Non-pigmented ciliary epithelial cell (primary cell): ENCODE measurements at places on chromosomes 1 and 21.

- DNase-seq, result no peak
Measured at GRCh38 chr1:186985889-186986491, 157.2 kb downstream of the PLA2G4A start.

DNA sequence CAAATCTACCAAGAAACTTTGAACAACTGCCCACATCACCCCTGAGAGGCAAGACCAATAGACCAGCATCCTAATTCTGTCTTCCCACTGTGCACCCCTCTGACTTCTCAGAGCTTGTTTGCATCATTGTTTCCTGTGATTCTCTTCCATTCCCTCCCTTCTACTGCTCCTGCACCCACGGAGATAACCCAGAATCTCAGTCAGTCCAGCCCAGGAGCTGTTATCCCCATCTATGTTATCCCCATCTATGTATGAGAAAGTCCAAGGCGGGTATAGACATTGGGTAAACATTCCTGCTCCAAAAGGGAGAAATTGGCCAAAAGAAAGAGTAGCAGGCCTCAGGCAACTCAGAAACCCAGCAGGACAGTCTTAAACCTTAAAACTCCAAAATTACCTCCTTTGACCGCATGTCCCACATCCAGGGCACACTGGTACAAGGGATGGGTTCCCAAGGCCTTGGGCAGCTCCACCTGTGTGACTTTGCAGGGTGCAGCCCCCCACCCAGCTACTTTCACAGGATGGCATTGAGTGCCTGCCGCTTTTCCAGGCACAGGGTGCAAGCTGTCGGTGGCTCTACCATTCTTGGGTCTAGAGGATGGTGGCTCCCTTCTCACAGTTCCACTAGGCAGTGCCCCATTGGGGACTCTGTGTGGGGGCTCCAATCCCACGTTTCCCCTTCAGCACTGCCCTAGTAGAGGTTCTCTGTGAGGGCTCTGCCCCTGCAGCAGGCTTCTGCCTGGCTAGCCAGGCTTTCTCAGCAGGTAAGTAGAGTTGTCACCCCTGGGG lies 414.8 kb downstream of the NPHP4 start:
- DNase-seq, result no peak

DNA sequence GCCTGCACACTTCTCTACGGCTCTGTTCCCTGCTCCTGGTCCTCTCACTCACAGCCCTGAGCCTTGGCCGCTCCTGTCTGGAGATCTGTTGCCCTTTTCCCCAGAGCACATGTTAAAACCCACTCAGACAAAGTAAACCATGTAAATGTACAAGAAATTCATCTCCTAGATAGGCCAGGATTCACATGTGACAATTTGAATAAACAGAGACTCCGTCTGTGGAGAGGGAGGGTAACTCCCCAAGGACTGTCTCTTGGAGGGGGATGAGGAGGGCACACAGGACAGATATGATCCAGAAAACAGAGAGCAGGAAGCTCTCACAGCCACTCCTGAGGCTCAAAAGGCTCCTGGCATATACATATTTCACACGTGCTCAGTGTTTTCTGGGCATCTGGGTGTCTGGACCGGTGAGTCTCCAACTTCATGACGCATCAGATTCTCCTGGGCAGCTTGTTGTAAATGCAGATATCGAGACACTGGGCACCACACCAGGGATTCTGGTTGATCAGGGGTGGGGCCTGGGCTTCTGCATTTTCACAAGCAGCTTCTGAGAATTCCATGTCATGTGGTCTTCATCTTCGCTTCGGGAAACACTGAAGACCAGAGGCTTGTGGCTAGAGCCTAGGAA lies 6.4 kb upstream of the KAZN start:
- no peak for DNase-seq

GRCh38 chr1:110631836-110632620 lies 25.9 kb upstream of the KCNA2 start:
- DNase-seq, result no peak

GRCh38 chr1:232962761-232963745 lies 12.6 kb downstream of the NTPCR start:
- no peak for DNase-seq

DNA sequence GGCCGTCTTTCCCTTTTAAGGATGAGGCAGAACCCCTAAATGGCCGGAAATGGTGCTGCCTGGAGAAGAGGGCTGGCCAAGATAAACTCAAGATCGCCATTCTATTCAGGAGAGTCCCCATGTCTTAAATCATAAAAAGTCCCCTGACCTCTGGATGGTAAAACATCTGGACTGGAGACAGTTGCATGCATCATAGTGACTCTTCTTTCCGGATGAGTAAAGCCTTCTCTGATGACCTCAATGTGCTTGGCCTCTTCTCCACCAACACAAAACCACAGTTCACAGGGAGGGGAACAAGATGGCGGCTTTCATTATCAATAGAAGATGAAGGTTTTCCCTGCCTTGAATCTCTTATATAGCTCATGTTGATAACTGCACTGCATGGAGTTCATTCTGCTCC lies 27.5 kb upstream of the H6PD start:
- no peak for DNase-seq

DNA sequence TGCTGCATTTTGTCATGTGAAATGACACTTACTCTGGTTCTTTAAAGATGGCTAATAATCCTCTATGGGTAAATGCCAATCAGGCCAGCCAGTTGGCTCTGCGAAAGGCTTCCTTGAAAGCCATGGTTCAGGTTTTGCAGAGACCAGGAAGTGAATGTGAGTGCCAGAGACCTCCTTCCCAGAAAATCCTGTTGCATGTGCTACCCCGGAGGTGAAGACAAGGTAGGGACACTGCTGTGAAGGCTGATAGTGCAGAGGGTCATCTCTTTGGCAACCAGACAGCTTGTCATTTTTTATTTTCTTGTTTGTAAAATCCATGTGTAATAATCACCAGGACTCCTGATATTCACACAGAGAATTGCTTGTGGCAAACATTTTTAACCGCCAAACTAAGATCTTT lies 18.7 kb downstream of the LRRC8D start:
- no peak for DNase-seq

DNA sequence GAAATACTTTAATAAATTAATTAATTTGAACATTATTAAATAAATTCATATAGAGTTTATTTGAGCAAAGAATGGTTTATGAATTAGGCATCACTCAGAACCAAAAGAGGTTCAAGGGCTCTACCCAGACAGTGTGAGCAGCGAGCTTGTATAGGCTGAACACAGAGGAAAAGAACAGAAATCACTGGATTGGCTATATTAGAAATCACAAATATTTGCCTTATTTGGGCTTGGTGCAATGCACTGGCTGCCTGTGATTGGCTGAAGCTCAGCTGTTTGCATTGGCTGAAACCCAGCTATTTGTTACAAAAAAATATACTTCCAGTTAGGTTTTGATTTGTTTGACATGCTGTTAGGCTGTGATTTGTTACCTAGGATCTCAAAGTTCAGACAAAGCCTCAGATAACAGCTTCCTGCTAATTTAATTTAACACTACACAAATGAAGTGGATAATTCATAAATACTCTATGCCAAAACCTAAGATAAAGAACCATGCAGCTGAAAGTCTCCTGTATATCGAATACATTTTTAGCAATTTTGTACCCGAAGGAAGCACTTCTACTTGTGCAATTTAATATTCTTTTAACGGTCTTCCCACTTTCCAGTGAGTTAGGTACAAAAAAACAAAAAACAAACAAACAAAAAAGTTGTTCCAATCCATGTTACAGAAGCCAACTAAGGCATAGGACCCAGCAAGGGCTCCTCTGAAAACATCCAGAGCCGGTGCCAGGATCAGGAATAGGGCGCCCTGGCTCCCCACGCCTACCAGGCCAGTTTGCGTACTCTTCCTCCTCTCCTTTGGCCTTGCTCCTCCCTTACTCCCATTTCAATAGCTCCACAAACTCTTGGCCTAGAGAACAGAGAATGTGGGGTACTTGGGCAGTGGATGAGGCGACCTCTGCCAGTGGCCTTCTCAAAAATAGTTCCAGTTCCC lies 179.1 kb downstream of the DUSP10 start:
- no peak for DNase-seq

GRCh38 chr1:152786077-152786476 lies at the start of gene LCE1E:
Gene LCE1E, plus strand, starts transcription at chr1:152786257. Its CDS starts 1,043 bp downstream, at chr1:152787300.
- DNase-seq, result no peak

- DNase-seq, result no peak
Measured at GRCh38 chr1:15210651-15211375, 36.2 kb upstream of the FHAD1 start.

DNA sequence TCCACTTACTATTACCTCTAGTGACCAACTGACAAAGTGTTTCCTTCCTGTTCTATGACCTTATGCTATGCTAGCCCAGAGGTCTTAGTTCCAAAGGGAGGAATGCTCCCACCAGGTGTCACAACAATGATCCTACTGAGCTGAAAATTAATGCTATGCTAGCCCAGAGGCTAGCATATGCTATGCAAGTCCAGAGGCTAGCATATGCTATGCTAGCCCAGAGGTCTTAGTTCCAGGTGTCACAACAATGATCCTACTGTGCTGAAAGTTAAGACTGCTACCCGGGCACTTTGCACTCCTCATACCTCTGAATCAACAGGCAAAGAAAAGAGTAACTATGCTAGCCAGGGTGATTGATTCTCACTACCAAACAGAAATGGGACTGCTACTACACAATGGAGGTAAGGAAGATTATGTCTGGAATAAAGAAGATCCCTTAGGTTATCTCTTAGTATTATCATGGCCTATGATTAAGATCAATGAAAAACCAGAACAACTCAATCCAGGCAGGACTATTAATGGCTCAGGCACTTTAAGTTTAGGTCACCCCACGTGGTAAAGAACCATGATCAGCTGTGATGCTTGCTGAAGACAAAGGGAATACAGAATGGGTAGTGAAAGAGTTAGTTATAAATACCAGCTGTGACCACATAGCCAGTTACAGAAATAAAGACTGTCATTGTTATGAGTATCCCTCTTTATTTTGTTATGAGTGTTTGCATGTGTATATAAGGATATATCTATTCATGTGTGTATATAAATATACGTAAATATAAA lies 114.1 kb downstream of the CSMD2 start:
- no peak for DNase-seq

DNA sequence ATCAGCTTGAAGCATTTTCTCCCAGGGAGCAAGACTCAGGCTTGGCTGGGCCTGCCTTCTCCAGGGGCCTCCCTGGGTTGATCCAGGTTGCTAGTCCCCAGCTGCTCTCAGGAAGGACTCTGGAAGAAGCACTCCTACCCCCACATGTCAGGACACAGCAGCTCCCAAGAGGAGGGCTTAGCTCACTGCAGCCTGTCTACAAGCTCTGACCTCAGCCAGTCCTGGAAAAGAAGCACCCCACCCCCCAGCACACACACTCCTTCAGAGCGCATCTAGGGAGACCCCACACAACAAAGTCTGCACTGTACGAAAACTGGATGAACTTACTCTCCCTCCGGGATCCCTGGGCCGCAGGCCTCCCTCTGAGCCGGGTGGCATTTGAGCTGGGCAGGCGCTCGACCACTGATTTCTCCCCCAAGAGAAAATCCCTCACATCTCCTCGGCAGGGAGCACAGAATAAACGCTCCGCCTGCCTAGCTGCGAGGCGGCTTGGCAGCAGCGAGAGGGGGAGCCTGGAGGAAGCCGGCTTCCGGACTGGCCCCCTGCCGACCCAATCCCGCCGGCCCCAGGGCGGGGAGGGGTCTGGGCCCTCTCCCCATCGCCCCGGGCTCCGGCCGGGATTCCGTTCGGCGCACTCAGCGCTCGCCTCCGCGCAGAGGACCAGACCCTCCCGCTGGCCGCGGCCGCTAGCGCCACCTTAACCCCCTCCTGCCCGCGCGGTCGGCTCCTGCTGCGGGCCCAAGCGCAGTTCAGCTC lies at the start of gene KCNA2:
Gene KCNA2 (minus strand): TSS at position 458 of the 756 bp plus-strand sequence. CDS start 1,576 bp downstream, outside the sequence.
- no peak for DNase-seq

GRCh38 chr1:171642197-171642596 lies 10.3 kb downstream of the MYOC start:
- DNase-seq, result no peak

DNA sequence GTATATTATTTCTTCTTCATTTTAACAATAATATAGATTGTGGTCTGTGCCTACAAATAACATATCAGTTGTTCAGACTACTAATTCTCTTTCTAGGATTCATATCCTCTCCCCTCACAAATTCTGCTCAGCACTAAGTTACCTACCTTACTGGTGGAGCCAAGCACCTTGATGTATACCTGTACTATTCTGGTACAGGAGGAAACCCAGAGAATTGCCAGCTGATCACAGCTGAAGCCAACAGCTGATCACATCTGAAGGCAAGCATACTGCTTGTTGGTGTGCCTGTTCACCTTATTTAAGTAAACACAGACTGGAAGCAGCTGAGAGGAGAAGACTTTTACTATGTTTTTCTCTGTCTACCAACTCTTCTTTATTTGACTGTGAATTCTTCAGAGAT lies 101.8 kb downstream of the PBX1 start:
- DNase-seq, result no peak

GRCh38 chr1:223129229-223129901 lies 13.7 kb downstream of the TLR5 start:
- DNase-seq, result no peak

GRCh38 chr1:57102561-57103326 lies 136.9 kb upstream of the C8B start:
- DNase-seq, result no peak

GRCh38 chr21:20250337-20250736 lies 747.9 kb upstream of the NCAM2 start:
- DNase-seq, result no peak

- DNase-seq, result no peak
Measured at GRCh38 chr1:50358962-50359361, 64.3 kb downstream of the DMRTA2 start.

- DNase-seq, result no peak
Measured at GRCh38 chr1:155873860-155874259, 14.5 kb downstream of the SYT11 start.

- no peak for DNase-seq
Measured at GRCh38 chr1:48683839-48684238, 92.9 kb downstream of the BEND5 start.

GRCh38 chr1:245590726-245591125 lies 435.9 kb downstream of the KIF26B start:
- DNase-seq, result no peak

- no peak for DNase-seq
Measured at GRCh38 chr1:116006486-116006964, 30.2 kb downstream of the SLC22A15 start.

DNA sequence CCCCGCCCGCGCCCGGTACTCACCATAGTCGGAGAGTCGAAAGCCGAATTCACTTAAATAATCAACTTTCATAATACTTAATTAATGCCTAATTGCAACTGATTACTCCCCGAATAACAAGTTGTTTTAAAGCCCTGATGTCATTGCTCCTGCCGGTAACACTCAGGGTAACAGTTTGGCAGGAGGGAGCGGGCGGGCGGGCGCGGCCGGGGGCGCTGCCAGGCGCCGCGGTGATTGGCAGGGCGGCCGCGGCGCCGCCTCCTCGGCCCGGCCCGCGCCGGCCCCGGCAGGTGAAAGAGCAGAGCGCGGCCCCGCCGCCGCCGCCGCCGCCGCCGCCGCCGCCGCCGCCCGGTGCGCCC lies 102.2 kb downstream of the CASZ1 start:
- no peak for DNase-seq

GRCh38 chr1:111172463-111172862 lies 28.0 kb downstream of the DENND2D start:
- DNase-seq, result no peak

GRCh38 chr21:37863842-37864241 lies 52.4 kb downstream of the KCNJ6 start:
- peak; percentile 71 for DNase-seq

- no peak for DNase-seq
Measured at GRCh38 chr1:11794446-11795237, 11.1 kb downstream of the MTHFR start.
